ENCODE measurements at places on chromosomes 3 and 15.

- DNase-seq = no peak
These were observed 1118.4 kb downstream of the TBL1XR1 start for GRCh38 chr3:176078906-176079305.

DNA sequence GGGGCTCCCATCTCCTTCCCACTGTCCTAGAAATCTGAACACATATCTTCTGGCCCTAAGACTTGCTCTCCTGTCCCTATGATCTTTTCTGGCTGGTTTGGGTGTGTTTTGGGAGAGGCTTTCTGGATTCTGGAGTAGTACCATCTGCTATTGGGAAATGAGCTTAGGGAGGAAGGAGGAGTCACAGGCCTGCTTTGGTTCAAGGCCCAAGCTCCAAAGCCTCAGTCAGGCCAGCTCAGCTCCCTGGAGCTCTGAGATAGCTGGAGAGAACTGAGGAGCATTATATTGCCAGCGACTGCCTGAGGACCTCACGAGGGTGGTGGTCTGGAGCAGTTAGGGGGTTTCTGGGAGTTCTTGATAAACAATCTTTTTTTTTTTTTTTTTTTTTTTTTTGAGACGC is 18.7 kb downstream of the RASGRF1 start:
- DNase-seq = no peak

DNA sequence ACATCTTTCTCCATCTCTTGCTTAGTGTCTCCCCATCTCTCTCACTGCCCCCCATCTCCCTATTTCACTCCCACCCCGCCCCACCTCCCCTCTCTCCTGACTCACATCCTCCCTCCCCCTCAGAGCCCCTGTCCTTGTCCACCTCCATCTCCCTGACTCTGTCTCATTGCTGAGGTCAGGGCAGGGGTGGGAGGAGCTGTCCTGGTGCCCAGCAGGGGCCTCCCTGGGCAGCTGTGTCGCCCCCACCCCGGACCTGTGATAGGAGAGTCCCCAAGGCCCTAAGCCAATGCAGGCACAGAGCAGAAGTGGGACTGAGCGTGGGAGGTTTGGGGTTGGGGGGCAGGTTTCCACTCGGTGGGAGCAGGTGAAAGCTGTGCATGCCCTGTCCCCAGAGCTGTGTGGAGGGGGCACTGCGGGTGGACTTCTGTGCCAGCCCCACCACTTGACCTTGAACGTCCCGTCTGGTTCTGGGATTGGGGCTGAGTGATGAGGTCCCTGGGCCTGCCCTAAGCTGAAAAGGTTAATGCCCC is 210.8 kb downstream of the TBC1D2B start:
- no peak for DNase-seq

DNA sequence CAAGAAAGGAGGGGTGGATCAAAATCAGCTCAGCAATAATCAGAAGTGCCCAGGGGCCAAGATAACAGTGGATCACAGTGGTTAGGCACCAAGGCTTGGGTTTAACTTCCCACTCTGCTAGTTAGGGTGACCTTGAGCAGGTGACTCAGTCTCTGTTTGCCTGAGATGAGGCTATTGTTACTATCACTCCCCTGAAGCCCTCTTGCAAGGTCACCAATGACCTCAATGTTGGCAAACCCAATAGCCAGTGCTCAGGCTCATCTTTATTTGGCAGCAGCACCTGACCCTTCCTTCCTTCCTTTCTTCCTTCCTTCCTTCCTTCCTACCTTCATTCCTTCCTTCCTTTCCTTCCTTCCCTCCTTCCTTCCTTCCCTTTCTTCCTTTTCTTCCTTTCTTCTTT is 102.4 kb upstream of the HACD2 start:
- no peak for DNase-seq

DNA sequence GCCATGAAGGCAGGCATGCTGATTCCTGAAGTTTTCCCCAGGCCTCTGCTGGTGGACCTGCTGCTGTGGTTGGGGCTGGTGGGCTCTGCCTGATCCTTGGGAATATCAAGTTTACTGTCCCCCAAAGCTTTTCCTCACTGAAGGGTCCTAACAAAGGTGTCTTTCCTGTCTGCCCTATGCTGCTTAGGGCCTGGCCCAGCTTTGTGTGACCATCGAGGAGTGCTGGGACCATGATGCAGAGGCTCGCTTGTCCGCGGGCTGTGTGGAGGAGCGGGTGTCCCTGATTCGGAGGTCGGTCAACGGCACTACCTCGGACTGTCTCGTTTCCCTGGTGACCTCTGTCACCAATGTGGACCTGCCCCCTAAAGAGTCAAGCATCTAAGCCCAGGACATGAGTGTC is 13.2 kb upstream of the EXOG start:
- no peak for DNase-seq

DNA sequence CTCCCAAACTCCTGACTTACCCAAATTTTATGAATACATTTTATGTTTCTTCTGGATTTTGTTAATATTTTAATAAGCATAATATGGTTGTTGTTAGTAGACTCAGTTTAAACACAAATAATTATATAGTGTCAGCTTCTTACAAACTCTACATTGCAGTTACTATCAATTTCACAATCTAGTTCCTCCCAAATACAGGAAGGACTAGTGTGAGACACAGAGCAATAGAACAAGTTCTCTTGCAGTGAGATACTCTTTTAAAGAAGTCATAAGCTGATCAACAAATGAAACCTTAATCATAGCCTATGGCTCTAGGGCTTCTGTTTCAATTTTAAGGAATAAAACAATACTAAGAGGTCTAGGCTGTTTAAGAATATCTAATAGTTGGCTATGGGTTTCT is 86.1 kb downstream of the SAMMSON start:
- DNase-seq = no peak
